ENCODE measurements at places on chromosomes 7 and 10. TPM values are rescaled to one million over a fixed set of nuclear protein-coding genes. Genes with fewer than 3 reads are reported as not detected.

FBXO24 gene
- 0.85 TPM for total RNA-seq

TSPAN12 gene
- total RNA-seq: 0.39 TPM

LIPK gene
- total RNA-seq: not detected

HHEX gene
- 0.12 TPM for total RNA-seq

RRP12 gene
- total RNA-seq: 39.0 TPM

AP1S1 gene
- 42.3 TPM for total RNA-seq

CALHM3 gene
- total RNA-seq: not detected

TMEM236 gene
- 0.02 TPM for total RNA-seq

ADCK2 gene
- total RNA-seq: 12.8 TPM

NRG3 gene
- total RNA-seq: not detected

ENKUR gene
- total RNA-seq: 0.12 TPM

Measured in T-helper 1 cell treated with Interleukin-12 subunit alpha and Interleukin-12 subunit beta and Interleukin-4 antibody, amounts not matched to agents 30 ng/mL and 1 ng/mL, for 36 hours (primary cell).